NCI-H146 (cell line): ENCODE measurements at places on chromosomes 3 and 15.

- DNase-seq = no peak
These were observed 328.8 kb downstream of the CNTN6 start for GRCh38 chr3:1421577-1421976.

DNA sequence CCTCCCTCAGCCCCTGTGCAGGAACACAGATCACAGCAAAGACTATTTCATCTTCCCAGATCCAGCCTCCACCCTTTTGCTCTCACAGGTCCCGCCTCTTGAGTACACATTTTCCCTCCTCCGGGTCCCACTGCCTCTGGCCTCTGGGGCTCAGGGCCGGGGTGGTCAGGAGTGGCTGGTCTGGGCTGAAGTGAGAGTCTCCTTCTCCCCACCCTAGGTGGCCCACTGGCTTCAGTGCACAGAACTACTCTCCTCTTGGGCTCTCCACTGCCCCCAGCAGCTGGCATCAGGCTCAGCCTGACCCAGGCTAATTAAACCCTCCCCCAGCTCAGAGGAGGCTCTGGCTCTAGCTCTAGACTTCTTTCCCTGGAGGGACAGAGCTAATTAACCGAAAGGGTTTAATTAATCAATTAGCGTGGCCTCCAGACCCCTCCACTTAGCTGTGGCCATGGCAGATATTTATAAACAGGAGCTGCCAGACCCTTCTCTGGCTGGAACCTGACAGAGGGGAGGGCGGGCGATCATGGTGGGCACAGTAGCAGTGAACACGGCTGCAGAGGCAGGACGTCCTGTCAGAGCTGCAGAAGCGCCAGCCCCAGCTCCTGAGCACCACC is 15.1 kb downstream of the DUSP7 start:
- DNase-seq = no peak

DNA sequence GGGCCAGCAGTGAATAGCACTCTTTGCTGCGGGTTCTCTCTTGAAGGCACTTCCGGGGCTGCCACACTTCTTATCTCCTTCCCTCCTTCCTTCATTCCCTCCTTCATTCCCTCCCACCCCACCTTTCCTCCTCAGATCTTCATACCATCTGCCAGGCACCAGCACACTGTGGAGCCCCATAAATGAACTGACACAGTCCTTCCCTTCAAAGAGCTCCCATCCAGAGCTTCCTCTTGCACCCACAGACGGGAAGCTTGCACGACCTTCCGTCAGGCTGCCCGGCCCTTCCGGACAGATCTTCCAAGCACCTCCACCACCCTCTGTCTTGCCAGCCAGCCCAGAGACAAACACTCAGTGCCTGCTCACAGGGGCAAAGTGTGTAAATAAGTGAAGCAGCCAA is 65.4 kb upstream of the HERC1 start:
- no peak for DNase-seq

DNA sequence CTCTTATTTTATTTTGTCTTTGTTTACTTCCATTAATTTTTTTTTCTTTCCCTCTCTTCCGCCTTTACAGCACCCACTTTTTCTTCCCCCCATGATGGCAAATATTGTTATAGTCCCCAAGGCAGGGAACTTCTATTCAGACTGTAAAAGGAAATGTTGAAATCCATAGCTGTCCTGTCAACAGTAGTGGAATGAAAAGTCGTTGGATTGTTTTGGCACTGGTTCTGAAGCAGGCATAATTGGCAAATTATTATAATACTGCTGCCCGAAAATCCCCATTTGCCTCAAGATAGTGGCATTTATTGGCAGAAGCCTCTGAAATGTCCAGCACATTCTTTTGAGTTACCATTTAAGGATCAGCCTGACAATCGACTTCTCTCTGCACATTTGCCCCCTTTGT is 150.6 kb downstream of the TPRG1 start:
- no peak for DNase-seq

- DNase-seq = no peak
These were observed 1501.6 kb downstream of the OTOL1 start for GRCh38 chr3:162998205-162998604.
